Neural progenitor cell (in vitro differentiated cells): ENCODE measurements at places on chromosomes 7 and 10. TPM values are rescaled to one million over a fixed set of nuclear protein-coding genes. Genes with fewer than 3 reads are reported as not detected.

Gene LYZL2
- not detected in 2 replicates for total RNA-seq

Gene HYAL4
- not detected in 2 replicates for total RNA-seq

Gene OPN1SW
- 0.46 TPM in 1 of 2 replicates, not detected in the other for total RNA-seq

Gene CAMK2B
- total RNA-seq = 0.09 and 0.31 TPM in 2 replicates

Gene CREM
- total RNA-seq = 61.2 and 74.2 TPM in 2 replicates

Gene HOXA10
- not detected in 2 replicates for total RNA-seq

Gene GNGT1
- total RNA-seq = 0.06 TPM in 1 of 2 replicates, not detected in the other

Gene OR13A1
- 0.93 and 1.5 TPM in 2 replicates for total RNA-seq

Gene SRRM3
- 2.2 and 4.6 TPM in 2 replicates for total RNA-seq

Gene AKR1C4
- not detected in 2 replicates for total RNA-seq

Gene GSTO2
- total RNA-seq = 4.9 and 7.6 TPM in 2 replicates

Gene CALML5
- total RNA-seq = not detected in 2 replicates
